Activated T-cell treated with anti-CD3 and anti-CD28 coated beads, Interleukin-2, amount 50 U/mL, for 1 hour (primary cell): ENCODE measurements at places on chromosomes 2 and 18.
A peak's percentile ranks its signal among the peaks of the same experiment; 100 is the strongest.

- no peak for DNase-seq
These were observed 101.3 kb downstream of the SATB2 start for GRCh38 chr2:199356412-199356811.

DNA sequence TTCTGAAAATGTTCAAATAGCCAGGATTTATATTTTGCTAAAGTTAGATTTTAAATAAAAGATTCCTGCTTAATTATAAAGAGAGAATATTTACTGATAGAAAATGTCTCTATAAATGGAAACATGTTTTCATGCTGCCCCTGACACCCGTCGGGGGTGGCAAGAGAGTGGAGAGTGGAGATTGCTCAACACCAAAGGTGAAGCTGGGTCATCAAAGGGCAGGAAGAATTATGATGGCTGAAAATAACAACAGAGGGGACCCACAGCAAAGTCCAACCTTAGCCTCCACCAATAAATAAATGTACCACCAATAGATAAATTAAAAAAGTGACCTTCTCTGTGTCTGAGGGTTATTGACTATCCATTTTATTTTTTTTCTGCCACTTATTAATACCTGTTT is 326.8 kb upstream of the GYPC start:
- no peak for DNase-seq

DNA sequence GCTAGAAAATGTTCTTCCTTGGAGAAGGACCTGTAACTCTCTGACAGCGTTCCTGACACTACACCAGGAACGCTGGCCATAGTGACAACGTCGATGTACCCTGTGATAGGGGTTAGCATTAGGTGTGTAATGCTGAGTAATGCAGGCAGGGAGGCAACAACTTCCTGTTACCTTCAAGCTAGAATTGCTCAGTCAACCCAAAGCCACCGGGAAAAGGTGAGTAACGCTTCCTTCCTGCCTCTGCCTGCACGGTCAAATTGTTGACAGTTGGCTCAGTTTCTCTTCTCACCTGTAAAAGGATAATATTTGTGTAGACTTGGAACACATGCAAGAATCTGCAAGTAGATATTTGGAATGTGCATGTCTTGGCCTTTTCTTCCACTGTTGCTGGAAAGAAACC is 12.7 kb downstream of the FAM110C start:
- peak; percentile 27 for DNase-seq

- no peak for DNase-seq
These were observed 1403.6 kb downstream of the SUCLG1 start for GRCh38 chr2:83055376-83056010.

DNA sequence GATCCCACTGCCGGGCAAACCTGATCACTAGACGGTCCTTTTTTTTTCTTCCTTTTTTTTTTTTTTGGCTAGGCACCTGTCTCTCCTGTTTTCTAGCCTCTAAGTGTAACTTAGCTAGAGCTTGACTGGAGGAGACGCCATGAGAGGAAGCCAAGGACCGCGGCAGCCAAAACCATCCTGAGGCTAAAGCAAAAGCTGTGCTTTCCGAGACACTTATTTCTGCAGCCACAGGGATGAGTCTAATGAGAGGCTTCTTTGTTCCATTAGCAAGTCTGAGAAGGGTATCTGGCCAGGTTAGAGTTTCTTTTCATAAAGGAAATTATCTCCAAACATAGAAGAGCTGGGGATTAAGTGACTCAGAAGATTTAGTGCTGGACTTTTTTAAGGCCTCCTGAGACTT is 7.3 kb upstream of the CXCR4 start:
- peak; percentile 28 for DNase-seq

DNA sequence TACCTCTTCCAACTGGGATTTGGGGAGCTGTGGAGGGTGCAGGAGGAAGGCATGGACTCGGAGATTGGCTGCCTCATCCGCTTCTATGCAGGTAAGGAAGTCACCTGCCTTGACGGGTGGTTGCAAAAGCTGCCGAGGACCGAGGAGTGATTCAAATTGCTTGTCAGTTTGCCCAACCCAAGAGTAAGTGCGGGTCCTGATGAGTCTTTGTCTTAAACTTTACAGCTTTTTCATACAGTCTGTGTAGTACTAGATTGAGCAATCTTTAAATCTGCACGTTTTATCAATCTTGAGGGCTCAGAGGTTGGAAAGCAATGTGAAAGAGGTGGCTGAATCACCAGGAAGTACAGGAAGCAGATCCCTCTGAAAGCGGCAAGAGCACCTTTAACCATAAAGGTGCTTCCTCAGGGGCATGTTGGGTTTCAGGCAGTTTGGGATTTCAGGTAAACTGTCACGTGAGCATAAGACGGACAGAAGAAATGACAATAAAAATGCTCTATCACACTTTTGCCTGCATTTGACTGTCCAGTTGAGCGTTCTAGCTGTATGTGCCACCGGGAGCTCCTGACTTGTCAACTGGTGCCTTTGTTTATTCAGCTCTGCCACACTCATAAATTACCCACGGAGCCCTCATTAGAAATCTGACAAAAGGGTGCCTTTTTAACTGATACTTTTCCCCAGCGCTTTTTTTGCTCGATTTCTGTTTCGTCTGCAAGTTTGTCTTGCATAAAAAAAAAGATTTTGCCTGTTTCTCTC is 2.0 kb downstream of the PHLPP1 start:
- DNase-seq, result no peak
